ENCODE measurements at places on chromosomes 5 and 9.

DNA sequence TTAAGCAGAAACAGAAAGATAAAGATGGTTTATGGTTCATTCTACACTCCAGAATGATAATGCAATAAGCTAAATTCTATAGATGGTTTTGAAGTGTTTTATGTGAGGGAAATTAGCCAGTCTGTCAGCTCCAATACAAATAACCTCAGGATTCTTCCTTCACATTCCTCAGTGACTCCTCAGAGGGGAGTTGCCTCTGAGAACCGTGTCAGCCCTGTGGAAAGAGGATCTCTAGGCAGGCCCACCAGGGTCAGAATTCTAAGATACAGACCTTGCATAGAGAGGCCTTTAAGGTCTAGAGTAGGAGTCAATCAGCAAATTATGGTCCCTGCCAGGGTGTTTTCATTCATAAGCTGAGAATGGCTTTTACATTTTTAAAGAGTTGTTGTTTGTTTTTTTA is 26.6 kb downstream of the RUSC2 start:
- peak; percentile 75 for DNase-seq

DNA sequence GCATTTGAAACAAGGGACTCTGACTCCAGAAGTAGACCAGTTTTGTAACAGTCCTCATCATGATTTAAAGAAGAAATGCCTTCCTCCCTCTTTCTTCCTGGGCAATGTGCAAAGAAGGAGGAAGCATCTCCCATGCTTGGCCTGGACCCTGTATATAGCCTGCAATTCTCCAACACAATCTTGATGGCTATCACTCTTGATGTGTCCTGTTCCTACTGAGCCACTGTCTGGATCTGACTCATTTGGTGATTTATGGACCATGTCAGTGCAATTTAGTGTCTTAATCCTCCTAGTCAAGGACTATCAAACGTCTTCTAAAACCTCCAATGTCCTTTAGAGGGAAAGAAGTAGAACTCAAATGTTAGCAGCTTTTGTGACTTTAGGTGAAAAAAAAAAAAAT is 697.3 kb downstream of the TLR4 start:
- no peak for DNase-seq

GRCh38 chr5:168327451-168327850 is 36.0 kb downstream of the WWC1 start:
- DNase-seq, result no peak

- DNase-seq, result peak; percentile 37
Measured at GRCh38 chr5:139847790-139848507, 52.3 kb downstream of the PSD2 start.
